Left ventricle myocardium superior (tissue), 1 donor: ENCODE measurements at places on chromosomes 7 and 10. TPM values are rescaled to one million over a fixed set of nuclear protein-coding genes. Genes with fewer than 3 reads are reported as not detected.
A peak's percentile ranks its signal among the peaks of the same experiment; 100 is the strongest.

Gene SCIN
- total RNA-seq, result 0.20 TPM

Gene GPR158
- total RNA-seq, result not detected

- DNase-seq, result peak; percentile 9
These were observed 19.6 kb downstream of the CAMK2B start for GRCh38 chr7:44305564-44306507.

DNA sequence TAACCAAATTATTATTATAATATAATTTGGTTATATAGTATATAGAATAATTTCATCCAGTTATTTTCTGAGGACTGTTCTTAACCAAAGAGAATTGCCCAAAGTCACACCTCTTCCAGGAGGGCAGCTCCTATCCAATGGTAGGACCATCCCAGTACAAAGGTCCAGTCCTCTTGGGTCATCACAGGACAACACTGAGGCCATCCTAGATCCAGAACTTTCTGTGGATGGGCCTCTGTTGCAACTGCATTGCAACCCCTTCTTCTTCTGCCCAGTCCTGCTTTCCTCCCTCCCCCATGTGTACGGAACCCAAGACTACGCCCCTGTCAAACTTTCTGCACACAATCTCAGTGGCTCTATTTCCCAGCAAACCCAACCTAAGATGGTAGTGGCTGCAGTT lies 5.4 kb upstream of the HABP2 start:
- DNase-seq, result no peak

GRCh38 chr7:78333530-78334425 lies 535.2 kb downstream of the PHTF2 start:
- no peak for DNase-seq

GRCh38 chr7:25173184-25173583 lies 48.1 kb upstream of the CYCS start:
- DNase-seq, result no peak
